Stimulated activated CD8-positive, alpha-beta memory T cell treated with anti-CD3 and anti-CD28 coated beads, Interleukin-2, amount 100 ng/mL, for 48 hours (primary cell): ENCODE measurements at places on chromosomes 11 and 22.
A peak's percentile ranks its signal among the peaks of the same experiment; 100 is the strongest.

GRCh38 chr11:10460611-10461275 is 5.7 kb downstream of the AMPD3 start:
- DNase-seq, result no peak

GRCh38 chr11:132056689-132057088 is 686.3 kb downstream of the NTM start:
- DNase-seq, result no peak

GRCh38 chr11:103806130-103806895 is 230.1 kb upstream of the DDI1 start:
- no peak for DNase-seq

GRCh38 chr11:45180848-45181192 is 34.4 kb downstream of the PRDM11 start:
- peak; percentile 31 for DNase-seq

DNA sequence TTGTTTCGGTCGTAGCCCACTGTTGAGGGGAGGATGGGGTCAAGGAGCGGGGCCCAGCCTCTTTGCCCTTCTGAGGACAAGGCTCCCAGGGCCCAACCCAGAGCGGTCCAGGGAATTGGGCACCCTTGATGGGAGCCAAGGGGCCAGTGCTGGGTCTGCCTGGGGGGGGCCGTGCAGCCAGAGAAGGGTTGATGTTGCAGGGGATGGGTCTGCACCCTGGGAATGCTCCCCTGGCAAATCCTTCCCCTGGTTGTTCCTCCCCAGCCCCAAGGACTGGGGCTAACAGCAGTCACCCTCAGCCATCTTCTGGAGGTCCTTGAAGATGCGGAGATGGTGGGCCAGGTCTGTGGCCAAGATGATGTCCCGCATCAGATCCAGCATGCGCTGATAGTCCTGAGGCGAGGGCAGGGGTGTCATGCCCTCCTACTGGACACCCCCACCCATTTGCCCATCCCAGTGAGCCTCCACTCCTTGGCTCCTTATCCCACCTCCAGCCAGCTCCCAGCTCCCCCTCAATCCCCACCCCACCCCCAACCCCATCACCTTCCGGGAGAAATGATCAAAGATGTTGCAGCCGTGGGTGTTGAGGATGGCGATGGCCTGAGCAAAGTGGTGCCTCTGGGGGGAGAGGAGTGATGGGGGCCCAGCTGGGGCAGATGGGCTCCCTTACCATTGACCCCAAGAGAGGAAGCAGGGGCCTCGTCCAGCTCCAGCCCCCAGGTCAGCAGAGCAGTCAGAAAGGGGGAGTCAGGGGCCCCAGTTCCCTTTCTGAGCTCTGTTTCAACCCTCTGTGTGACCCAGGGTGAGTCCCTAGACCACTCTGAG is 95.0 kb downstream of the PDE2A start:
- DNase-seq, result no peak

DNA sequence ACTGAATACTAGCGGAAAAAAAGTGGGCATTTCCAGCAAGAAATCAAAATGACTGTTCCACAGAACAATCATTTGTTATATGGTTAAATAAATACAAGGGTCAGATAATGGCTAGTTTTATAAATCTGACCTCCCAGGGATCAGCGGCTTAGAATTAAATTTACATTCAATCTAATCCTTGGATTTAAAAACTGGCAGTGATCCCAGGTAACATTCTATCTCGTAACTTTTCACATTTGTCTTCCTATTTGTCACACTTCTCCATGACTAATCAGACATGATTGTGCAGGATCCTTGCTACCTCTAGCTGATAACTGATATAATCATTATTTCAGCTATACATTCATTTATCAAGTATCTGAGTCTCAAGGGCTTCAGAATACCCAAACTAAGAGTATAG is 2.9 kb upstream of the MMP3 start:
- DNase-seq, result no peak
